ENCODE measurements at places on chromosomes 4 and X. TPM values are rescaled to one million over a fixed set of nuclear protein-coding genes. Genes with fewer than 3 reads are reported as not detected.

DNA sequence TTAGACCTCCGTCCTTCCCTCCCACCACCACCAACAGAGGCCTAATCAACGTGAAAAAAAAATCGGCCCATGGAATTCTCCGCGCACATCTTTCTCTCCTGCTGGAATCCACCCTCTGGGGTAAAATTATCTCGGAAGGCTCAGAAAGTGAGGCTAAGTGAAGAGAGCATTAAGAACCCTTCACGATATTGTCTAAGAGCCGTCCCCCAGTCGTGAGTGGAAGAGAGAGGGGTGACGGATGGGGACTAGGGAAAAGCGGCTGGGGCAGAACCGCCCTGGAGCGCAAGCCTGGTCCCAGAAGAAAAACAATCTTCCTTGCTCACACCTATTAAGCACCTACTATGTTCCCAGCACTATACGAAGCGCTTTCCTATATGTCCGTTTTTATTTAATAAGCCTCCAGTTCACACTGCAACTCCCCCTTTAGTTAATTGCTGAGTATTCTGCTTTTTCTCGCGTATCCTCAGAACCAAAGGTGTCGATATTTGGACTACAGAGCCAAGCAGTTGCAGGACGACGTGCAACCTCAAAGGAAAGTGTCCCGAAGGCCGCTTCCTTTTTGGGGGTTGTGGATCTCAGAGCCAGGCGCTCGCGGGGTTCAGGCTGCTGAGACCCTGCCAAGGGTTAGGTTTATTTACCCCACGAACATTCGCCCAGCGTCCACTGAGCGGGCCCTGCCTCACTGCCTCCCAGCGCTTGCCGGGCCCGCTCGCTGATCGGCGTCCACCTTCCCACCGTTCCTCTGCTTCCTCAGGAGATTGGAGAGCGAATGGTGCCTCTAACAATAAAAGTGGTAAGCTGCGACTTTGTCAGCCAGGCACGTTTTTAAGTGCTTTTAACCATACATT, 889 bp downstream of the MGARP start:
- H3K36me3 ChIP-seq: no peaks in the 10 kb centered on the region
- H3K4me3 ChIP-seq: peak overlapping the region; percentile 73
- no peak for DNase-seq
- H3K4me1 ChIP-seq: peaks cover 4% of the 10 kb centered on the region
- H3K27me3 ChIP-seq: no peaks in the 10 kb centered on the region

FAM184B gene
- total RNA-seq: 0.33 TPM

DNA sequence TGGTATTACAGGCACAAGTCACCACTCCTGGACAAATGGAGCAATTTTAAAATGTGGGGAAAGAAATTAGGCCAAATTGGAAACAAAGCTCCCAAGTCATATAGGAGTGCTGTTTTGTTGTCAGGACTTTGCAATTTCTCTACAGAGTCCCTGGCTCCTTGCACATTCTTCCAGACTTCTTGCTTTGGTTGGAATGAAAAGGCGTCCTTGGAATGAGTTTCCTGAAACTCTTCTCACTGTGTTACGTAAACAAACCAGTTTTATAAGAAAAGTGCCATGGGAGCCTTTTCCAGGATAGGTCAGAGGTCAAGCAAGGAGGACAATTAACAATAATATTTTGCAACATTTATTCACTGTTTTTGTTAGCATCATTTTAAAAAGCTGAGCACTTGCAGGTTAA, 32.4 kb upstream of the KIT start:
- no peaks in the 10 kb centered on the region for H3K36me3 ChIP-seq
- no peaks in the 10 kb centered on the region for H3K27me3 ChIP-seq
- peak overlapping the region; percentile 84 for H3K27ac ChIP-seq
- DNase-seq: no peak

FGFBP2 gene
- total RNA-seq: 6.4 TPM

- H3K27ac ChIP-seq: no peak overlapping the region
- no peak overlapping the region for H3K4me3 ChIP-seq
- no peak for DNase-seq
- no peaks in the 10 kb centered on the region for H3K27me3 ChIP-seq
Measured at GRCh38 chr4:2047781-2048581, 11.1 kb upstream of the NAT8L start.

GRCh38 chr4:98470366-98470765, 188.0 kb downstream of the TSPAN5 start:
- no peak overlapping the region for H3K4me3 ChIP-seq
- H3K27ac ChIP-seq: no peak overlapping the region
- H3K27me3 ChIP-seq: no peaks in the 10 kb centered on the region
- no peaks in the 10 kb centered on the region for H3K4me1 ChIP-seq

RIPPLY1 gene
- 0.66 TPM for total RNA-seq

GRCh38 chrX:45952030-45952429, 593.2 kb downstream of the ZNF674 start:
- H3K4me1 ChIP-seq: no peaks in the 10 kb centered on the region
- DNase-seq: no peak
- no peak overlapping the region for H3K27ac ChIP-seq
- H3K27me3 ChIP-seq: no peaks in the 10 kb centered on the region
- H3K4me3 ChIP-seq: no peak overlapping the region
- no peaks in the 10 kb centered on the region for H3K36me3 ChIP-seq

DNA sequence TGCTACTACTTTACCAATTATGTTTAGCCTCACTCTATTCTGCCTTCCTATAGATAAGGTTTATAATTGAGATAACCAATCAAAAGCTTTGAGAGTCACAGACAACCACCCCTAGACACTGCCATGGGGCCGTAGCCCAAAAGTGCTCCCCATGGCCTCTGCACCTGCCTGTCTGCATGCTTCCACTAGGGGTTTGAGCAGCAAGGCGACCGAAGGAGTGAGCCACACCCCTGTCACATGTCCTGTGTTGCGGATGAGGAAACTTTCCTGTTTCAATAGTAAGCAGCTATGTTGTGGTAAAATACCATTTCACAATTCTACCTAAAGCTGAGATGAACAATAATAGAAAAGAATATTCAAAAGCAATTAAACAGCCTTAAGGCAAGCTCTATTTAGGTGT, 856.0 kb upstream of the FRG1 start:
- H3K4me3 ChIP-seq: no peak overlapping the region
- DNase-seq: no peak
- no peak overlapping the region for H3K27ac ChIP-seq
- no peaks in the 10 kb centered on the region for H3K36me3 ChIP-seq
- no peaks in the 10 kb centered on the region for H3K4me1 ChIP-seq
- no peaks in the 10 kb centered on the region for H3K27me3 ChIP-seq

- no peak for DNase-seq
- H3K4me3 ChIP-seq: no peak overlapping the region
- H3K36me3 ChIP-seq: no peaks in the 10 kb centered on the region
- no peak overlapping the region for H3K27ac ChIP-seq
- no peaks in the 10 kb centered on the region for H3K27me3 ChIP-seq
Measured at GRCh38 chr4:147194604-147195003, 248.9 kb upstream of the TTC29 start.

PROM1 gene
- 106 TPM for total RNA-seq

PNPLA4 gene
- total RNA-seq: 9.5 TPM

DNA sequence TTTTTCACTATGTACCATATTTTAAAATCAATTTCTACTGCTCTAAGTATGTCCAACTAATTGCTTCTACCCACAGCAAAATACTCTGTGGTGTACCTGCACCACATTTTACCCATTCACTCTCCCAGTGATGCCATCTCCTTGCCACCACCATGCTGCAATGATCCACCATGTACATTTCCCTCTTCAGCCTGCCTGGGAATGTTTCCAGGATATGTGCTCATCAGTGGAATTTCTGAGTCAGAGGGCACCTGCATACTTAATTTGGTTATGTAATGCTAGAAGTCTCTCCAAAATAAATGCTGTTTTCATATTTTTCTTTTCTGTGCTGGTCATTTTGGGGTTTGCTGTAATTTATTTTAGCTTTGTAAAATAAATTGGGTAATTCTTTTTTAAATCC, 33.2 kb upstream of the OCIAD2 start:
- no peaks in the 10 kb centered on the region for H3K4me1 ChIP-seq
- no peaks in the 10 kb centered on the region for H3K27me3 ChIP-seq
- no peak for DNase-seq
- no peak overlapping the region for H3K4me3 ChIP-seq

DNA sequence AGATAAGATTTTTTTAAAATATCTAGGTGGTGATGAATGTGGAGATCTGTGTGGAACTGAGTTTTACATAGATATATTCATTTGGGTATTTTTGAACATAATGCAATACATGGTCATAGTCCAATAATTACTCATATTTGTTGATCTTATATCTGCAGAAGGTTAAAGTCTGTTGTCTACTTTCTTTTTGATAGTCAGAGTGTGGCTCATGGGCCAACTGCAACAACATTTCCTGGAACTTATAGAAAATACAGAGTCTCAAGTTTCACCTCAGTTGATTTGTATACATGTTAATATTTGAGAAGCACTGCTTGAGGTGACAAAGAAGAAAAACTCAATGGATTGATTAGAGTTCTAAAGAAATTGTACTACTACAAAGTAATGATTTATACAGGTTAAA, 408.4 kb downstream of the ARAP2 start:
- no peaks in the 10 kb centered on the region for H3K36me3 ChIP-seq
- H3K27ac ChIP-seq: no peak overlapping the region
- H3K4me1 ChIP-seq: no peaks in the 10 kb centered on the region
- DNase-seq: no peak
- H3K4me3 ChIP-seq: no peak overlapping the region
- no peaks in the 10 kb centered on the region for H3K27me3 ChIP-seq

DNA sequence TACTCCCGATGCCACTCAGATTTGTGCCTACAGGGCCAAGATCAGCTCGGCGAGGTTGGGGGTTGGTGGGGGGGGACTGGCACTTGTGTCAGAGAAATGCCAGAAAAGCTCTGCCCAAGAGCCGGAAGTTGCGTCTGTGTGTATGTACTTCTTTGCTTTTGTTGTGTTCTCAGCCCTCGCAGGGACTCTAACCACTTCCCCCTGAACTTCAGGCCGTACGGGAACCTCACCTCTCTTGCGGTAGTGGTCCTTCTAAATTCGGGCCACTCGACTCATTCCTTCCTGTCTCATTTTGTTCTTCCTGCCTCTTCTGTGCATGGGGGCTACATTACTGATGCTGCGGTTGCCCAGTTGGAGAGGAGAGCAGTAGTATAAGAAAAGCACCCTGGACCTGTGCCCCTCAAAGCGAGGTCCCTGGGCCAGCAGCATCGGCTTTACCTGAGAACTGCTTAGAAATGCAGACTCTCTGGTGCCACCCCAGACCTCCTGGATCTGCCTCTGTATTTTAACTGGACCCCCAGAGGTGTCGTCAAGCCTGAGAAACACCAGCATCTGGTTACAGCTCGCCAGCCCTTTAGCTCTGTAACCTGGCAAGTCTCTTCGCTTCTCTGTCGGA, 146.3 kb upstream of the RPS6KA3 start:
- no peak overlapping the region for H3K27ac ChIP-seq
- no peak overlapping the region for H3K4me3 ChIP-seq
- no peak for DNase-seq
- no peaks in the 10 kb centered on the region for H3K4me1 ChIP-seq
- no peaks in the 10 kb centered on the region for H3K27me3 ChIP-seq
- H3K36me3 ChIP-seq: no peaks in the 10 kb centered on the region

DNA sequence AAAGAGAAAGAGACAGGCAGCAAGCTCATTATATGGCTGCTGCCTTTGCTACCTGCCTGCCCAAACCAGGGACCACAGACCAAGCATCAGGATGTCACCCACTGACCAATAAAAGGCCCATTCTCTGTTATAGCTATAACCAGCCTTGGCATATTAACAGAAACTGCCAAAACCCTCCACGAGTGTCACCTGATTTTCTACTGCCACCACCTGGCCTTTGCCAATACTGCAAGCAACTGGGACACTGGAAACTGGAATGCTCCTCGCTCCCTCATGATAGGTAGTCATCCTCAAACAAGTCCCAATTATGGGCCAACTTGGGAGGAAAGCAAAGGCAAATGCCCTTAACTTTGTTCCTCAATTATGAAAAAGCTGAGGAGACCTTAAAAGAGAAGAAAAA, 76.0 kb downstream of the SPIN4 start:
- no peak for DNase-seq
- no peaks in the 10 kb centered on the region for H3K27me3 ChIP-seq
- no peak overlapping the region for H3K4me3 ChIP-seq
- no peaks in the 10 kb centered on the region for H3K4me1 ChIP-seq
- H3K27ac ChIP-seq: no peak overlapping the region
- no peaks in the 10 kb centered on the region for H3K36me3 ChIP-seq

GRCh38 chr4:39719804-39720580, 22.1 kb downstream of the UBE2K start:
- no peaks in the 10 kb centered on the region for H3K27me3 ChIP-seq
- H3K27ac ChIP-seq: no peak overlapping the region
- H3K36me3 ChIP-seq: no peaks in the 10 kb centered on the region
- H3K4me1 ChIP-seq: no peaks in the 10 kb centered on the region
- no peak for DNase-seq

DNA sequence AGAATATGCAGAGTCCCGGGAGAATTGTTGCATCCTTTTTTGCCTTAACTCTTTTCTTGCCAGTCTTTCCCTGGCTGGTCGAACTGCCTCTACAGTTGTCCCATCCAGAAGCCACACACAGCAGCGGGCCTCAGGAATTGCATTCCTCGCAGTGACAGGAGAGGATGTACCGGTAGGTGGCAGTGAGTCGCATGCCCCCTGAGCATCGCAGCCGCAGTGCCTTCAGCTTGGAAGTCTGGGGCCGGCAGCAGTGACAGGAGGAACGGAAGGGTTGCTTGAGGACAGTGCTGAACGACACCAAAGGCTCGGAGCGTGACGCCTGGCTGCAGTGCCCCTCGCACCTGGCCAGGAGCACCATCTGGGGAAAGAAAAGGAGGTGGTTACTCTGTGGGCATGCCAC, 23.5 kb downstream of the NDP start:
- H3K27ac ChIP-seq: no peak overlapping the region
- no peaks in the 10 kb centered on the region for H3K36me3 ChIP-seq
- DNase-seq: no peak

GRCh38 chr4:156884183-156884582, 87.4 kb downstream of the PDGFC start:
- no peak overlapping the region for H3K4me3 ChIP-seq
- no peaks in the 10 kb centered on the region for H3K27me3 ChIP-seq
- no peaks in the 10 kb centered on the region for H3K36me3 ChIP-seq
- H3K4me1 ChIP-seq: no peaks in the 10 kb centered on the region

GRCh38 chr4:6179362-6179761, 21.0 kb downstream of the JAKMIP1 start:
- no peak for DNase-seq
- no peak overlapping the region for H3K4me3 ChIP-seq
- no peaks in the 10 kb centered on the region for H3K4me1 ChIP-seq
- no peaks in the 10 kb centered on the region for H3K36me3 ChIP-seq
- H3K27ac ChIP-seq: no peak overlapping the region
- peaks cover 12% of the 10 kb centered on the region for H3K27me3 ChIP-seq

DNA sequence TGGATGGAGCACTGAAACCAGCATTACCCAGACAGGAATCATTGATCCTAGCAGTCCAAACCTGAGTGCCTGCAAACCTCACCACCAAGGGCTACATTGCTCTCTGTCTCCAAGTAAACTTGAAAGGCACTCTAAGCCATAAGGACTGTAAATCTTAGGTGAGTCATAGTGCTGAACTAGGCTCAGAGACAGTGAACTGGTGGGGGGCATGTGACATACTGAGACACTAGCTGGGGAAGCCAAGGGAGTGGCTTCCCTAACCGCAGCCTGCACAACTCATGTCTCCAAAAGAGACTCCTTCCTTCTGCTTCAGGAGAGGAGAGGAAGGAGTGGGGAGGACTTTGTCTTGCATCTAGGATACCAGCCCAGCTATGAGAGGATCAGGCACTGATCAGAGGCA, 235.5 kb upstream of the ACTRT1 start:
- no peaks in the 10 kb centered on the region for H3K27me3 ChIP-seq
- H3K36me3 ChIP-seq: no peaks in the 10 kb centered on the region
- no peak for DNase-seq
- H3K4me3 ChIP-seq: no peak overlapping the region

PWWP3B gene
- total RNA-seq: 7.0 TPM
